ENCODE measurements at places on chromosomes 6 and 20. TPM values are rescaled to one million over a fixed set of nuclear protein-coding genes. Genes with fewer than 3 reads are reported as not detected.

DNA sequence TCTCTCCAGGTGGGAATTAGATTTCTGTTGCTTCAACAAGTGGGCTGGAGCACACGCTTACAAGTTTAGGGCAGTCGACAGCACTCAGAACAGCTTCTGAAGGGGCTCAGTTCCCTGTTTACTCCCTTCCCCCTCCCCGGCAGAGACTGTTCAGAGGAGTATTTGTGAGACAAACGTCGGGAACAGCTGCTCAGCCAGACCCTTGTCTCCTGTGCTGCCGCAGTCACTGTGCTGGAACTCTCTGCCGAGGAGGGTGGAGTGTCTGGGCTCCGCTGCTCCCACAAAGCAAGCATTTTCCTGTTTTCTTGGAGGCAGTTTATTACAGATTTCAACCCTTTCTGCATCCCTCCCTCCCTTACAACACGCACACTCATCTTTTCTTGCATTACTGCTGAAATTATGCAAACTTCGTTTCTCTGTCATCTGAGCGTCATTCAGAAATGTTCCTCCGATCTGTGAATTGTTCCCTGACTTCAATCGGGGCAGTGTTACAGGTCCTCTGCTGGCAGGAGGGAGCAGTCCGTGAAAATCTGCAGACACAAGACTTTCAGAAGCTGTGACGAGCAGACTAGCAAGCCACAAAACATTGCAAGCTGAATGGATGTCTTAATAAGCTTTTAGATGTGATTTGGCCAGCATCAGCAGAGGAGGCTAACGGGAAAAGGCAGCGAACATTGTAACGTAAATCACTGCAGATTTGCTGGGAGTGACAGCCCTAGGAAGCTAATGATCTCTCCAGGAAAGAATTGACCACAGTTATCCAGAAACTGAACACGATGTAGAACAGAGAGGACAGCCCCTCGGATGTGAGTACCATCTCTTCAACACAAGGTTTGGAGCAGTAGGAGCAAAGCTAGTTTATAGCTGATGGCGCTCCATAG is 76.2 kb downstream of the LYRM2 start:
- peak overlapping the region; percentile 69 for H3K27ac ChIP-seq
- H3K36me3 ChIP-seq, result no peaks in the 10 kb centered on the region
- DNase-seq, result peak; percentile 90
- peak overlapping the region; percentile 26 for H3K4me3 ChIP-seq
- H3K27me3 ChIP-seq, result no peaks in the 10 kb centered on the region
- peaks cover 28% of the 10 kb centered on the region for H3K4me1 ChIP-seq

DNA sequence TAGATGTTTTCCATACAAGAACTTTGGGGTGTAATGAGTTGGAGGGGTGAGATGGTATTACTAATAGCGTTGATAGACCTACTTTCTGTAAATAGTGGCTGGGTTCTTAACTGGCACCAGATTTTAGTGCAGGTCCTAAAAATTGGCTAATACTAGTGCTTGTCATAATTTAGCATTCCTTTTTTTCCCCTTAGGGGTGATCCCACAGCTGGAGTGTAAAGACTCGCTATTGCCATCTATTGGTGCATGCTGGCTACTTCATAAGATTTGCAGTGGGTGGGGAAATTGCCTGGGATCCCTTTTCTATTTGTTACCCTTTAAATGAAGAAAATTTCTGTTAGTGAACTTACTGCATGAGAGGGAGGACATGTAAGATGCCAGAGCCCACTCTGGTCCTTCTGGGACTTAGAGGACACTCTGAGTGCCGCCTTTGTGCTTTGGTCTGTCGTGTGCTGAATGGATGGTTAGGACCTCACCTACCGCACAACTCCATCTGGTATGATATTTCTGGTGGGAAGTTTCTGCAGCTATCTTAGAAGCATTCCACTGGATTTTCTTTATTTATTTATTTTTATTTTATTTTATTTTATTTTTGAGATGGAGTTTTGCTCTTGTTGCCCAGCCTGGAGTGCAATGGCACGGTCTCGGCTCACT is 195.5 kb downstream of the JARID2 start:
- H3K27me3 ChIP-seq, result no peaks in the 10 kb centered on the region
- no peak overlapping the region for H3K4me3 ChIP-seq
- H3K27ac ChIP-seq, result no peak overlapping the region
- H3K36me3 ChIP-seq, result no peaks in the 10 kb centered on the region
- peaks cover 18% of the 10 kb centered on the region for H3K4me1 ChIP-seq

DNA sequence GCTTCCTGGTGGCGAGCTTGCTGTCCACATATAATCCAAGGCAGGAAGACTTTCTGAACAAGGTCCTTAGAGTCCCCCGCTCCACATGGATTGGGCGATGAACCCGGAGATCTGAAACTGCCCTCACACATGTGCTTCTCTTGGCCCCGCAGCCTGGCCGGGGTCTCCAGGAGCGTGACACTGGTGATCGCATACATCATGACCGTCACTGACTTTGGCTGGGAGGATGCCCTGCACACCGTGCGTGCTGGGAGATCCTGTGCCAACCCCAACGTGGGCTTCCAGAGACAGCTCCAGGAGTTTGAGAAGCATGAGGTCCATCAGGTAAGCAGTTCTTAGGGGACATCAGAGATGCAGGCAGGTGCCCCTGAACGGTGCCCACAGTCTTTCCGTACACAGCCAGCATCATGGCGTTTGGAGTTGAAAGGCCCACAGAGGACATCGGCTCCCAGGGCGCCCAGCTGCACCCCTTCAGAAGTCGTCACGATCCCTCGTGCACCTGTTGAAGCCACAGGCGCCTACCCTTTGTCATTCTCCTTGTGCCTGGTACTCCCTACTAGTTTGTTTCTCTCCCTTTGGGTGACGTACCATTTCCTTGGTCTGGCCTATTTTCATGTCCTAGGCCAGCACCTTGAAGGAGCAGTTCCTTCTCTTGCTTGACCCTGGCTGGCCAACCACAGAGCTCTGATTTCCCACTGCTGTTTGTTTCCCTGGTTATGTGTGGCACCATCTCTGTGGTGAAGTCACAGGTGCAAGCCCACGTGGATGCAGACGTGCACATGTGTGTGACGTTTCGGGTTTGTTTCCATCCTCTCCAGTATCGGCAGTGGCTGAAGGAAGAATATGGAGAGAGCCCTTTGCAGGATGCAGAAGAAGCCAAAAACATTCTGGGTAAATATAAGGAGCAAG is 43.3 kb upstream of the IRF4 start:
- no peak for DNase-seq
- H3K4me1 ChIP-seq, result peaks cover 21% of the 10 kb centered on the region
- H3K36me3 ChIP-seq, result peaks cover 30% of the 10 kb centered on the region
- no peak overlapping the region for H3K4me3 ChIP-seq

Gene MAN1A1
- total RNA-seq, result 60.4 TPM

Gene COL9A3
- 151 TPM for total RNA-seq

Gene RRAGD
- total RNA-seq, result 58.3 TPM

All from spinal cord (tissue), 10 donors.